ENCODE measurements at places on chromosomes 11 and 22. TPM values are rescaled to one million over a fixed set of nuclear protein-coding genes. Genes with fewer than 3 reads are reported as not detected.

Gene THRSP
- total RNA-seq, result not detected

Gene ZNF214
- 2.7 TPM for total RNA-seq

Gene OLFML1
- total RNA-seq, result 3.4 TPM

Gene C1QTNF5
- 15.8 TPM for total RNA-seq

Gene MS4A7
- not detected for total RNA-seq

Gene CALCA
- not detected for total RNA-seq

Gene RSF1
- total RNA-seq, result 28.9 TPM

Gene BCO2
- 1.4 TPM for total RNA-seq

Gene SLC22A12
- not detected for total RNA-seq

Gene TMEM191B
- total RNA-seq, result 0.91 TPM

Gene DAGLA
- 3.8 TPM for total RNA-seq

Gene SGSM1
- 0.36 TPM for total RNA-seq

Gene KRTAP5-8
- total RNA-seq, result not detected

Gene LUZP2
- total RNA-seq, result 0.07 TPM

Gene WNT7B
- not detected for total RNA-seq

Gene OR56A1
- not detected for total RNA-seq

Gene APOL3
- total RNA-seq, result 27.1 TPM

Gene TLCD5
- total RNA-seq, result 8.6 TPM

Gene CAPN5
- 30.0 TPM for total RNA-seq

Gene NXPE1
- total RNA-seq, result not detected

Gene CHST1
- 3.6 TPM for total RNA-seq

Gene NEU3
- total RNA-seq, result 6.3 TPM

Gene KRTAP5-1
- not detected for total RNA-seq

Gene HBE1
- not detected for total RNA-seq

Gene OR5A1
- total RNA-seq, result not detected

Gene EXPH5
- 0.26 TPM for total RNA-seq

Gene MYBPC3
- total RNA-seq, result not detected

Gene C22orf31
- not detected for total RNA-seq

Gene CDC42BPG
- 0.13 TPM for total RNA-seq

Gene DGCR6
- total RNA-seq, result 0.59 TPM

Gene FUT4
- total RNA-seq, result 5.3 TPM

Gene PATE2
- total RNA-seq, result 0.20 TPM

Gene BDNF
- 44.0 TPM for total RNA-seq

Gene C11orf97
- not detected for total RNA-seq

Gene IGF2
- 0.10 TPM for total RNA-seq

Gene RDX
- total RNA-seq, result 58.8 TPM

Gene HBG2
- not detected for total RNA-seq

Gene MRPL17
- 61.2 TPM for total RNA-seq

Gene HEPN1
- not detected for total RNA-seq

Gene PLAAT5
- total RNA-seq, result not detected

Gene FBXO3
- 46.8 TPM for total RNA-seq

Gene MMP8
- 0.07 TPM for total RNA-seq

Gene DKK3
- 561 TPM for total RNA-seq

Gene RTCB
- total RNA-seq, result 82.0 TPM

Gene MYRF
- total RNA-seq, result 1.0 TPM

Gene PDGFD
- total RNA-seq, result 3.2 TPM

Gene TUB
- 16.4 TPM for total RNA-seq

Gene APOBEC3G
- total RNA-seq, result 3.8 TPM
